ENCODE measurements at places on chromosomes 16 and 17. TPM values are rescaled to one million over a fixed set of nuclear protein-coding genes. Genes with fewer than 3 reads are reported as not detected.

Gene ACD
- 13.1 TPM for total RNA-seq

Gene CTRB1
- total RNA-seq: not detected

Gene TMEM88
- 0.13 TPM for total RNA-seq

Gene KCNH6
- not detected for total RNA-seq

Gene CDH8
- 0.13 TPM for total RNA-seq

Gene CTRL
- total RNA-seq: 0.30 TPM

Gene KRT24
- not detected for total RNA-seq

Gene ZNF750
- total RNA-seq: not detected

Gene CCT6B
- total RNA-seq: 0.52 TPM

Gene ALOX15B
- 0.07 TPM for total RNA-seq
